ENCODE measurements at places on chromosomes 2 and 18.

DNA sequence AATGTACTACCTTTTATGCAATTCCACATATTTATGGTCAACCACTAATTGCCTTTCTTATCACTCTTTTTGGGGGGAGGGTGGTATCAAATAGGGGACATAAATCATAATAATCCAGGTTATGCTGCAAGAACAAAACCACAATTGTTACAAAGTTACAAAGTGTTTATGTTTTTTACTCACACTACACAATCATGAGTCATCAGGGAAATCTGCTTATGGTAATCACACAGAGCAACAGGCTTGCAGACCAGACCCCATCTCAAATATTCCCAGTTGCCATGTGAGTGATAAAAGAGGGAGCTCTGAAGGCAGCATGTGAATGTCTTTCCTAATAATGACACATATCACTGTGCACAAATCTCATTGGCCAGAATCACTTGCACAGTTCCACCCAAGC is 304.7 kb upstream of the TMEFF2 start:
- DNase-seq = no peak

DNA sequence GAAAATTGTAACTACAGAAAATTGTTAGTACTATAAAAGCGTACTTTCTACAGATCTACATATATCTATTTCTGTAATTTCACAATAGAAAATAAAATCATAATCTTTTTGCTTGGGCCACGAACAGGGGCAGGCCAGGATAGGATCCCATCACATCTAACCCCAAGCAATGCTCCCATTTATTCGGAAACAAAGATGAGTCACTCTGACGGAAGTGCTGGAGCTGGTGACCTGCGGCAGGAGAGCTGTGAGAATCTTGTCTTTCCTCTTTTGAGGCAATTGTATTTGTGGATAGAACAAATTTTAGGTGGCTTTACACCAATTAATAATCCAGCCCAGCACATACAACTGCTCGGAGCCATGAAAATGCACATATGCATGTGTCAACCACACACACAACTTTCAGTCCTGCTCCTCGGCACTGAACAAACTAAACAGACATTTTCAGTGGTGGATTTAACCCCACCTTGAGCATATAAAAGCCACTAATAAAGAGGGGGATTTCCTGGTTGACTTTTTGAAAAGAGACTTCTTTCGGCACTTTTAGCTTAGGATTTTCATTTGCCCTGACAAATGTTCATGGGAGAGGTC is 22.3 kb upstream of the INSIG2 start:
- no peak for DNase-seq

DNA sequence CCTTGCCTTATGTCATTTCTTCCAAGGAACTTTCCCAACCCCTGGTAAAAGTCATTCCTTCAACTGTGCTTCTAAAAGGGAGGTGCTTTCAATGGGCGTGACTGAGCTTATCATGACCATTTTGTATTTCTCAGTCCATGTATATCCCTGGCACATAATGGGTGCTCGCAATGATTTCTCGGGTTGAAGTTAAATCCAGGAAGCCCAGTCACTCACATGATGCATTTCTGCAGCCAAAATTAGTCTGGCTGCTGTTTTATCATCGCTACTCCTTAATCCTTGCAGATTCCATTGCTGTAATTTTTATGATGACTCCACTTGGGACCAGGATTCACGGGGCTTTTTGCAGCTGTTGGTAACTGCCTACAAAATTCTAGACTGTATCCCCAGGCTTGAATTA is 25.9 kb upstream of the RFX8 start:
- DNase-seq = no peak

- DNase-seq = no peak
Measured at GRCh38 chr18:6561420-6561861, 146.7 kb upstream of the L3MBTL4 start.

- no peak for DNase-seq
Measured at GRCh38 chr2:20203072-20203471, 21.9 kb downstream of the SDC1 start.

DNA sequence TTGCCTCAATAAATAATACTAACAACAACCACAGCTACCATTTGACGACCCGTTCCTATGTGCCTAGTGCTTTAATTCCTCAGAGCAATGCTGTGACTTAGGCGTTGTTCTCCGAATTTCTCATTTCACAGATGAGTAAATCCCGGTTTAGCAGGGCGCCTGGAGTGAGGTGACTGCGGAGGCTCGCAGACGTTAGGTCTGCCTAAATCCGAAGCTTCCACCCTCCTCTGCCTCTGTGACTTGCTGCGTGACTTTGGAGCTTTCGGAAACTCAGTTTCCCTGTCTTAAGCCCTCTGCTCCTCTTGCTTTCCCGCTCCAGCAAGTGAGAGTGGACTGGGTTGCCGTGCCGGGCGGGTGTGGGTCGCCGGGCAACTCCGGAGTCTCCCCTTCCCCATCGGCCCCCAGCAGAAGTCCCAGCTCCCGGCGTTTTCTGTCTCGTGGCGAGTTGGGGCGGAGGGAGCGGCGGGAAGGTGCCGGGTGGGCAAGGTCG is 711 bp upstream of the ATOH8 start:
- DNase-seq = no peak

- DNase-seq = no peak
Measured at GRCh38 chr2:107648781-107649404, 177.8 kb upstream of the RGPD4 start.

DNA sequence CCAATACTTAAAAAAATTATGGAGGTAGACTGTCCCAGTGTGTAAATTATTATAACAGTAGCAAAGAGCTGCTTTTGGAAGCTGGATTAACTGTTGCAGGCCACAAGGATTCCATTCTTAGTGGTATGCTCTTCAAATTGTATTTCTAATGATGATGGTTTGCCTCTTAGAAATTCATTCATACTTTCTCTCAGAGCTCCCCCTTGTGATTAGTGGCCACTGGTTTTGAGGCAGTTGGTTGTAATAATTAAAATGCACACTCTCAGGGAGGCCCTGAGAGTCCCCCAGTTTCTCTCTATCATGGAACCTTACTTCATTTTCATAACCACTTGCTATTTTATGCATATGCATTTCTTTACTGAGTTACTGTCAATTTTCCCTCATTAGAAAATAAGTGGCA is 122.5 kb downstream of the PLA2R1 start:
- no peak for DNase-seq

DNA sequence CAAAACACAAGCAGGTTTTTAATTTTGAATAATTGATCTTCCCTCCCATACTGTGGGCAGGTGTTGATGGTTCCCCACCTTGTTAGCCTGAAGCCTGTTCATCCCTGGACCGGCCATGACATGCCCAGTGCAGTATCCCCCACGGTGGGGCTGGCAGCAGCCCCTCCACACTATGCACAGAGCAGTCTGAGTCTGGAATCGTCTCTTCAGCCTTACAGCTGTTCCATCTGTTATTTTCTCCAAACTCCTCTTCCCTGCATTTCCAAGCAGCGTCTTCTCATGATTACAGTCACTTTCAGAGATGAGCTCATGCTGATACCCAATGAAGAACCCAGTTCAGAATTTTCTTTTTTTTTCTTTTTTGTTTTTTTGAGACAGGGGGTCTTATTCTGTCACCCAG is 68.2 kb downstream of the ADI1 start:
- no peak for DNase-seq

DNA sequence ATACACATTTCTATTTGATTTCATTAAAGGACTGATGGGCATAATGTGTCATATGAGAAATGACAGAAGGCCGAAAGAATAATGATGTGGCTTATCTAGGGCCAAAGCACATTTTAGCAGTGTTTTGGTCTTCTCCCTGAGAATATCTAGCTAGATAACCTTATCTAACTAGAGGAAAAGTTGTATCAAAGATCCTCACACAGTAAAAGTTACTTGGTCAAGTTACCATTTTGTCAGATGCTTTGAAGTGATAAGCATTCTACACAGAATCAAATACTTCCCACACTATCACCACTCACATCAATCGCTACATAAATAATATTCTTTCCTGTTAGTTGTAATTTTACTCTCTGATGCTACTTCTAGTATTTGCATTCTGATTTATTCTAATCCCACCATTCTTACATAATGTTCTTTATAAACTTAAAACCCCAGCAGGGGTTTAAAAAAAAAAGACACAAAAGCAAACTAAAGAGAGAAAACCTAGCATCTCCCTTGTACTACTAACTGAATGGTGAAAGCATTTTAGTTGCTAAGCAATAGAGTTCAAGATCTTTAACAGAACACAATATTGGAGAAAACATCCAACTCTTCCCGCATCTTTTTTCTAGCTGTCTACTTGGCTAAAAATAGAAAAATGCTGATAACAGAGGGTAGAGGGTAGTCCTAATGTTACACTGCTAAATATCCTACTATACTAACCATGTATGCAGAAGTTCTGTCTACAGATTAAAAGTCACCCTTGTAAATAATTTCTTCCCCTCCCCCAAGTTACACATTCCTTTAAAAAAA is 8.0 kb downstream of the XPO1 start:
- no peak for DNase-seq

DNA sequence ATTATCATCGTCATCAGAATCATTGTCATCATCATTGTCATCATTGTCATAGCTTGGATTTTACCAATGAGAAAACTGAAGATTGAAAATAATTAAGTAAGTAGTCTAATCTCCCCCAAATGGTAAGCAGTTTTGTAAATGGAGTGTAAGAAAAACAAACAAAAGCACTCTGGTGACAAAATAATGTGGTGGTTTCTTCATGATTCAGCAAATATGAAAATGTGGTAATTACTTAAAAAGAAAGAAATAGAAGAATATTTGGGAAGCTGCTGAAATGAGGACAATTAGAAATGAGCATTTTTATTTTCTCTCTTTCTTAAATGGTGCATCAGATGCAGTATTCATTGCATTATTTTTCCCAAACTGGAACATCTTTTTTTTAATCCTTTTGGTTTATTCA is 514.4 kb downstream of the DCDC2C start:
- DNase-seq = no peak

DNA sequence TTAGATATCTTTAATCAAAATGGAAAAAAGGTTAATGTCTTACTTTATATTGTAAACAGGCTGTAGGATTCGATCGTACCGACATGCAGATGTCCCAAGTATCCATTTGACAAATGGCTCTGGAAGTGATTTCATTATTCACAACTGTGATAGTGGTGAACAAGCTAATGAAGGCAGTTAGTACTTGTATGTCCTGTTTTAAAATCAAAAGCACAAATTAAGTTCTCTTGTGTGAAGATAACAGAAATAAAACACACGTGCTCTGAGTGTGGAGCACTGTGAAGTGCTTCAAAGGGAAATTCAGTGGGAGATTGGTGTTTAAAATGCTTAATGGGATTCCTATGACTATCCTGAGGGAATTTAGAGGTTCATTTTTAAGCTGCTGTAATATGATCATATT is 8.6 kb upstream of the LRP1B start:
- no peak for DNase-seq

DNA sequence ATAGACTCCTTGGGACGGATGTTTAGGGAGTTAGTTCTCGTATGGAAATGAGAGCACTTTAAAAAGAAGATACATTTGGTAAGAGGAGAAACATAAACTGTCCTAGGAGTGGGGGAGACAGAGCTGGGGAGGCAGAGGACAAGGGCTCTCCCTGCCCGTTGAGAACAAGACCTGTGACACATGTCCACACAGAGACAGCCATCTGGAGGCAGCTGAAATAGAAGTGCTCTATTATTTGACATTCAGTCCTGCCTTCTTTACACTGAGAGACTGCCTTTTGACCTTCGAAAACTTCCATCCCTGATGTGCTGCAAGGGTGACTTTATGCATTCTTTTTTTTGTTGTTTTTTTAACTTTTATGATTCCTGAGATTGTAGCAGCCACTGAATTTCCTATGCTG is 150.1 kb downstream of the UXS1 start:
- no peak for DNase-seq

- DNase-seq = no peak
Measured at GRCh38 chr2:150710916-150711315, 223.4 kb upstream of the RND3 start.

DNA sequence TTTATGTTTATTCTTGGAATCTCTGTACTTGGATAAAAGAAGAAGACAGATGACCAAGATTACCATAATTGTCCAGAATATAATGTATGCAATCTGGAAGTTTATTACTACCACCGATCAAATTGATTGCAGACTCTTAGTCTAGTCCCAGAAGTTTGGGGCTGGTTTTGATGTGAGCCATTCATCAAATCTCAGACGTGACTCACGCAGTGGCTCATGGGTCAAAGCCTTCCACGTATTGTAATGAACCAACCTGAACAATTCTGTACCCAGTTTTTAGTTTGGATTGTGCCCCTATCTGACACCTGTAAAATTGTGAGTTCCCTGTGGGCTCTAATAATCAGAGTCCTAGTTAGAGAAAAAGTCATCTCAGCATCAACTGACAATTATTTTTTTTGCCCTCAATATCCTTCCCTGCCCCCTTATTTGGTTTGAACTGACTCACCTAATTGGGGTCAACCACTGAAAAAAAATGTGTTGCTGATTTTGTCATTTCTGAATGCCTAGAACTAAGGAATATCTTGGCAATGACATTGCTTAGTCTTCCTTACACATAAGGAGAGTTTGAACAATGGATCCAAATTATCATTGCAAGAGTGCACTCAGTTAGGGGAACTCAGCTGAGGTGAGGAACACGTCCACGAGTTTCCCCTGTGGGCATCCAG is 219.5 kb upstream of the NRP2 start:
- DNase-seq = no peak

DNA sequence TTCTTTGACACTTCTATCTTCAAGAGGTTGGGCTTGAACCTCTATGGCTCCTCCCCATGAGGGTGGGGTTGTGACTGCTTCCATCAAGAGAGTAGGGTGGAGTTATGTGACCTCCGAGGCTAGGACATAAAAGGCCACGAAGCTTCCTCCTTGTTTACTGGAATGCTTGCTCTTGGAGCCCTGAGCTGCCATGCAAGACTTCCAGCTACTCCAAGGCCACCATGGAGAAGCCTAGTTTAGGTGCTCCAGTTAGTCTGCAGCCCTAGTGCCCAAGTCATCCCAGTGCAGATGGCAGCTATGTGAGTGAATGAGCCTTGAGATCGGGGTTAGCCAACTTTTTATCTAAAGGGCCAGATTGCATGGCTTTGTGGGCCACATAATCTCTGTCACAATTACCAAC is 2.4 kb upstream of the MERTK start:
- no peak for DNase-seq

DNA sequence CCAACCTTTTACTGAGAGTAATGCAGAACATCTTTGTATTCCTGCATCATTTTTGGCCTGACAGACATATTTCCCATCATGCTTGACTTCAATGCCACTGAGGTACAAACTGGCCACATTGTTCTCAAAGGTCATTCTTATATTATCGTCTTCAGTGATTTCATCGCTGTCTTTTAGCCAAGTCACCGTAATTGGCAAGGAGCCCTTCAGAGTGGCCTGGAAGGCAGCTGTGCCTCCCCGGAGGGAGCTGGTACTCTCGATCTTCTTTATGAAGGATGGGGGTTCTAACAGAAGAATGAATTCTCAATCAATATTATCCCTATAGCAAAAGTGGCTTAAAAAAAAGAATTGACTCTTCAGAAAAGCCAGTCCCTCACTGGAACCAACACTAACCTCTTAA is 75.9 kb downstream of the TTN start:
- DNase-seq = no peak

DNA sequence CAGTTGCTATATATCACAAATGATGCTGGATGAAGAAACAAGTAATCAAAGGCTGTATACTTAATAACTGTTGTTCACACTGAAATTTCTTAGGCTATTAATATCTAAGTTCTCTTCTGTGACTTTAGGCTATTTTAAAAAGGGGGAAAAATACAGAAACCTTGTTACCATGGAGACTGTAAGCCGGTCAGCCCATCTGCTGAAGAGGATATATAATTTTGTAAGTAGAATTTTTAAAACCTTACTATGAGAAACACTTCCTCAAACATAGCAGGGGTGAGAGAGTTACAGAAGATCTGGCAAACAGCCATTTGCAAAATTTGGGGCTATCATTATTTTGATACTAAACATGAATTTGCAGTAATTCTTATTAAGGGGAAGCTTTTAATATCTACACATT is 27.8 kb downstream of the CACNB4 start:
- DNase-seq = no peak
